Neural crest cell (in vitro differentiated cells): ENCODE measurements at places on chromosomes 7 and 10. TPM values are rescaled to one million over a fixed set of nuclear protein-coding genes. Genes with fewer than 3 reads are reported as not detected.

EN2 gene
- 7.2 and 8.2 TPM in 2 replicates for total RNA-seq

GARIN1A gene
- total RNA-seq = 1.8 and 1.9 TPM in 2 replicates

AASS gene
- total RNA-seq = 82.0 and 84.4 TPM in 2 replicates

DNA sequence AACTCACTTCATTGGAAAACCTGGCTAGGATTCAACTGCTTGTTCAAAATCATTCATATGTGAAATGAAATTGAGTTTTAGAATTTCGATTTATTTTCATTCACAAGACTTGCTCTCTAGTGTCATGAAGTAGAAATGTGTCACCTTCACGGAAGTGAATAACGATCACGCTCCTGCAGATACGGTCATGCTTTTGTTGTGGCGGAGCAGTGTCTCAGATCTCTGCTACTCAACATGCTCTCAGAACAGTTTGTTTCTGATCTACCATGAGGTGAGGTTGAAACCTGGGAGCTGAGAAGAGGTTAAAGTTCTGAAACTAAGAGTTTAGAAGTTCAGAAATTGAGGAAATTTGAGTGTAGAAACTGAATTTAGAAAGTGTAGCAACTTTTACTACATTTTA, 13.8 kb upstream of the PITRM1 start:
- H3K4me3 ChIP-seq = no peak overlapping the region
- peaks cover 2% of the 10 kb centered on the region for H3K36me3 ChIP-seq
- H3K4me1 ChIP-seq = peaks cover 17% of the 10 kb centered on the region
- no peak for DNase-seq

GRCh38 chr10:79247373-79248137, 99.7 kb upstream of the PPIF start:
- DNase-seq = no peak
- H3K4me3 ChIP-seq = peak overlapping the region; percentile 85
- H3K36me3 ChIP-seq = no peaks in the 10 kb centered on the region
- H3K4me1 ChIP-seq = peaks cover 42% of the 10 kb centered on the region
- H3K27me3 ChIP-seq = peaks cover 4% of the 10 kb centered on the region

- no peaks in the 10 kb centered on the region for H3K36me3 ChIP-seq
- H3K4me1 ChIP-seq = no peaks in the 10 kb centered on the region
- H3K4me3 ChIP-seq = no peak overlapping the region
Measured at GRCh38 chr7:85622059-85622458, 435.2 kb upstream of the SEMA3D start.

- no peak overlapping the region for H3K27ac ChIP-seq
- no peak overlapping the region for H3K4me3 ChIP-seq
- H3K27me3 ChIP-seq = no peaks in the 10 kb centered on the region
Measured at GRCh38 chr10:35362701-35363350, 26.5 kb downstream of the CCNY start.

DNA sequence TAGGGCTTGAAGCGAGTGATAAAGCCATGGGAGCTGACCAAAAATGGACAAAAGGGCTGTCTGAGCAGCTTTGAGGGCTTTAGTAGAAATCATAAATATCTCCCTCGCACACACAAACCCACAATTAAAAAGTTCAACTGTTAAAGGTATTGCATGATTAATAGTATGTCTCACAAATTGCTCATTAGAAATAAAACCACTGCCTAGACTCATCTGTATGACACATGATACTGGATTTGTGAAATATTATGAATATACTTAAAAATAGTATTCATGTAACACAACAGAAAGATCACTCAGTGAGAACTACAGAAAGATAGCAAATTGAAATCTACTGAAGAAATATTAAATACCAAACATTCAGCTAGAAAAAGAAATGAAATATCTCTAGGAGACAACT, 11.9 kb upstream of the PTPN12 start:
- H3K27me3 ChIP-seq = no peaks in the 10 kb centered on the region
- no peaks in the 10 kb centered on the region for H3K36me3 ChIP-seq
- H3K27ac ChIP-seq = no peak overlapping the region

DNA sequence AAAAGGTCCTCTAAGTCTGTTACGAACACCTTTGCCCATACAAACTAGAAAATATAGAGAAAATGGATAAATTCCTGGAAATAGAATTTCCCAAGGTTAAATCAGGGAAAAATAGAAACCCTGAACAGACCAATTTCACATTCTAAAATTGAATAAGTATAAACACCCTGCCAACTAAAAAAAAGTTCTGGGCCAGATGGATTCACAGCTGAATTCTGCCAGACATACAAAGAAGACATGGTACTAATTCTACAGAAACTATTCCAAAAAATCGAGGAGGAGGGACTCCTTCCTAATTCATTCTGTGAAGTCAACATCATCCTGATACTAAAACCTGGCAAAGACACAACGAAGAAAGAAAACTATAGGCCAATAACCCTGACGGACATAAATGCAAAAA, 400.4 kb upstream of the SEMA3A start:
- no peak overlapping the region for H3K27ac ChIP-seq
- no peak for DNase-seq
- no peak overlapping the region for H3K4me3 ChIP-seq
- H3K27me3 ChIP-seq = no peaks in the 10 kb centered on the region

- H3K27me3 ChIP-seq = peaks cover 92% of the 10 kb centered on the region
- peak within 1 kb of the TSS; percentile 89 for H3K4me3 ChIP-seq
- no peak within 1 kb of the TSS for H3K27ac ChIP-seq
- H3K36me3 ChIP-seq = no peaks in the 10 kb centered on the region
Measured at GRCh38 chr7:95596198-95597063, at the start of gene PDK4. Gene PDK4 (minus strand): TSS chr7:95596516. CDS start chr7:95596293, 223 bp downstream.
